ENCODE measurements at places on chromosomes 1 and 21.

DNA sequence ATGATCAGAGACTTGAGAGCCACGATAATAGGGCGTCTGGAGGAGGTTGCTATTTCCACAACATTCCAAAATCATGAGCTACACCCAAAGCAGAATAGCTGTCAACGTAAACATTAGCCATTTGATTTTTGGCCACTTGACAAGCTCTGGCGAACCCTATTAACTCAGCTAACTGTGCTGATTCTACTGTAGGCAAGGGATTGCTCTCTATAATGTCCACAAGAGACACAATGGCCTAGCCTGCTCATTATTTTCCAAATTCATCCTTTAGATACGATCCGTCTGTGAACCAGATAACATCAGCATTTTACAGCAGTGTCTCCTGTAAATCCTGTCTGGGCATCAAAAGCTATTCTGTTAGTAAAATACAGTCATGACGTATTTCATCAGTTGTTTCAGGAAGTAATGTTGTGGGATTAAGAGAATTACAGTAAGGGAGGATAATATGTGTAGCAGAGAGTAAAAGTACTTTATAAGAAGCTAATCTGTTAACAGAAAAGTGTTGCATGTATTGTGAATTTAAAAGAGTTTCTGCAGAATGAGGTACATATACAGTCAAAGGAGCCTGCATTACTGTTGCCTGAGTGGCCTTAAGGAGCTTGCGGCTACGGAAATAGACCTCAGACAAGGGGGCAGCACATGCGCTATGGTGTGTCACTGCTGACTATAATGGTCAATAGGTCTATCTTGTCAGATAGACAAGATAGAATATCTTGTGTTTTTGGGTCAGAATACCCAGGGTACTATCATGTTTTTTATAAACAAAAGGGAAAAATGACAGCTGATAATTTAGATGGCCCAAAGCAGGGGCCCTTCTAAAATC is 44.9 kb upstream of the TINAGL1 start:
- DNase-seq: no peak

DNA sequence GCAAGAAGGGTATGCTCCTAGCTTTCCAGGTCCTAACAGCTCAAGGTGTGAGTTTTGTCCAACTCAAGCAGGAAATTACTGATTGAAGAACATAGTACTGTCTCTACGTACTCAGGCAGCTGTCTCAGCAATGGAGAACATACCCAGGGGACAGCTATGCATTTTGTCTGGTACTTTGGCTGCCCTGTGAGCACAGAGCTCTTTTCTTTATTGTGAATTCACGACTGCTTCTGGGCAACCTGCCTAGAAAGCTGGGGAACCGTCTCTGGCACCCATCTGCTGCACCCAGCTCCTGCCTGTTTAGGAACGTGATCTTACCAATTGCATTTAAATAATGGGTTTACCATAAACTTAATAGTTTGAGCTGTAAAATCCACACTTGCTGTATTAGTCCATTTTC is 258.1 kb downstream of the HHAT start:
- no peak for DNase-seq

DNA sequence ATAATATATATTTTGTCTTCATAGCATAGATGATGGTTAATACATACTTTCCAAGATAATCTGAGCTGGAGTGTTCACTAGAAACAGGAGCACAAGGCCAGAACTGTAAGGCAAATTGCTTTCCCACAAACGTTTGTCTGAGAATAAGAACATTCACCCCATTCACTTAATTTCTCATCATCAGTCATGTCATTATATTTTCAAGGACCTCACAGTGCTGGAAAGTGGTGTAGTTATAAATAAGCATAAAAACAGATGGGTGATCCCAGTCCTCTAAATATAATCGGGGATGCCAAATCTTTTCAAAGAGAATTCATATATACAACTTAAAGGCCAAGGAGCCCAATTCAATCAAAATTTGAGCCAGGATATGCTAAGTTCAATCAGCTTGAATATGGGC is 8.4 kb downstream of the PRRX1 start:
- no peak for DNase-seq

GRCh38 chr1:30516485-30516858 is 206.9 kb downstream of the MATN1 start:
- DNase-seq: no peak

DNA sequence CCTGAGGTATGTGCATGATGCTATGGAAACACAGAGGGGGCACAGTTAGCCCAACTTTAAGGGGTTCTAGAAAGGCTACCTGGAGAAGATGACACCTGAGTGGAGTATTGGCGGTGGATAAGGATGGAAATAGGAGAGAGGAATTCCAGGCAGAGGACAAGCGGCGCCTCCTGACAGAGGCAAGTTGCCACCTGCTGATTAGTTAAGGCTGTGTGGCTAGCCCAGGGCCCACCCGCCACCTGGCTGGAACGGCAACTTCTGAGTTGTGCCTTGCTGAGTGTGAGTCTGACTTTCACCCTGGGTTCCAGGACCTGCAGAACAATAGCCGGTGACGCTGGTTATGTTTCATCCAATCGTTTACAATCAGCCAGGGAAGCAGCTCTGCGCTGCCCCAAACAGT is 126.9 kb upstream of the LMO4 start:
- DNase-seq: no peak

- DNase-seq: no peak
Measured at GRCh38 chr1:56686169-56686568, 41.1 kb downstream of the PRKAA2 start.

DNA sequence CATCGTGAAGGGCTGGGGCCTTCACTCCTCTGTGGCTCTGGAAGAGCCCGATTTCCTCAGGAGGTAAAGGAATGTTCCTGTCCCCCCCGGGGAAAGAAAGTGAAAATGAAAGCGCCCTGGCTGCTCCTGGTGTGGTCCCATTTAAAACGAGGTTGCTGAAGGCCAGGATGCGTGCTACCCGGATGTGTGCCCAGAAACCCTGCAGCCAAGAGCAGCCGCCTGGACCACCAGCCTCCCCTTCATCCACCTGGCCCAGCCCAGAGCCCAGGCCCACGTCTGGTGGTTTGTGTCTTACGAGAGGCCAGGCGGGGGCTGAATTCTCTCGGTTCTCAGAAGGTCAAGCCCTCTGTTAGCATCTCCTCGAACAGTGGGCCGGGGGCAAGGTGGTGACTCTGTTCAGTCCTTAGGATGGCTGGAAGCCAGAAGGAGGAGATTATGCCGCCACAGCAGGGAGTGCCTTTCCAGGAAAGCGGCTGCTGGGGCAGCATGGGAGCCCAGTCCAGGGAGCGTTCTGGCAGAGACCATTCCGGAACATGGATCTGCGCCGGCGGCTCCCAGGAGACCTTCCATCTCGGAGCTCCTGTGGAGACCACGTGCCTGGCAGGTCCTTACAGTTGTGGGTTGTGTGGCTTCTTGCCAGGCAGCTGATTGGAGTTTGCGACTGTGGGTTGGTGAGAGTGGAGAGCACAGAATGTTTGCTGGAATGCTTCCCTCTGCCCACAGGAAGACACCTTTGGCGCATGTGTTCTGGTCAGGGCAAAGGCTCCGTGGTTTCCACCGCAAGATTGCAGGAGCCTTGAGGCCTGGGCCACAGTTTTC is 1.4 kb downstream of the GUK1 start:
- peak; percentile 65 for DNase-seq

GRCh38 chr1:77642196-77642595 is 40.3 kb downstream of the ZZZ3 start:
- no peak for DNase-seq

GRCh38 chr1:98086796-98087441 is 166.1 kb upstream of the DPYD start:
- no peak for DNase-seq

DNA sequence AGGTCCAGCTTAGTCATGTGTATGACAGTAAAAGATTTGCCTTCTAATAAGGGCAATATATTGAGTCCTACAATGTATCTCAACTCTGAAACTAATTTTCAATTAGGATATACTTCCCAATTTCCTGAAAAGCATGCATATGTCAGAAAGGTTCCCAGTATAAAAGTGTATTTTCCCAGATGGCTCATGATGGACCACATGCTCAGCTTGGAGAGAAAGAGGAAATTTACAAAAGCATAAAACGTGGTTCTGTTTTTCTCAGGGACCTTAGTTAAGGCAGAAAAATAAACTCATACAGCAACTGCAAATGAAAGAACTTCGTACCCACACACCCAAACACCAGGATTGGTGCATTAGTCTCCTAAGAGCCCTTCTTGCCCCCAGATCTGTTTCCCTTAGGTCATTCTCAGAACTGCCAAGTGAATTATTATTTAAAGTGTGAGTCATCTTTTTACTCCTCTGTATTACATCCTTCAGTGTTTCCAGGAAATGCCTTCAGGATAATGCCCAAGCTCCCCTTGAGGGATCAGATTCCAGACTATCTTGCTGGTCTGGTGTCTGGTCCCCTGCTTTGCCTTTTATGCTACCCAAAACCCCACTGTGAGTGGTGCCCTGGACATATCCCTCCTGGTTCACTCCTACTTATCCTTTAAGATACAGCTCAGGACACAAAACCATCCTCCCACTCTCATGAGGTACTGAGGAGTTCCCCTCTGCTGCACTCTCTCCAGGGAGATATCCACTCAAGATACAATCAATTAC is 57.4 kb downstream of the SSX2IP start:
- DNase-seq: no peak

- DNase-seq: peak; percentile 97
Measured at GRCh38 chr1:179025125-179025974, at the start of gene FAM20B. TSS of gene FAM20B (plus strand) at chr1:179025894. CDS start at chr1:179043848, 17,954 bp downstream.

DNA sequence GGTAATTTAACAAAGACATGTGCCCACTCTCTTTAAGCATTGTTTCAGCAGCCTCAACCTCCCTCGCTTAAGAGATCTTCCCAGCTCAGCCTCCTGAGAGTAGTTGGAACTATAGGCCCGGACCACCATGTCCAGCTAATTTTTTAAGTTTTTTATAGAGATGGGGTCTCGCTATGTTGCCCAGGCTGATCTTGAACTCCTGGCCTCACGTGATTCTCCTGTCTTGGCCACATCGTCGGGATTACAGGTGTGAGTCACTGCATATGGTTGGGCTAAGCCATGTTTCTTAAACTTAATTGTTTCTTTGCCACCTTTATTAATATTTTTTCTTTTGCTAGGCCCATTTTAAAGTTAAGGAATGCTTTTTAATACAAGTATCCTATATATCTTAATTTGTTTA is 18.6 kb upstream of the AGPAT3 start:
- no peak for DNase-seq

DNA sequence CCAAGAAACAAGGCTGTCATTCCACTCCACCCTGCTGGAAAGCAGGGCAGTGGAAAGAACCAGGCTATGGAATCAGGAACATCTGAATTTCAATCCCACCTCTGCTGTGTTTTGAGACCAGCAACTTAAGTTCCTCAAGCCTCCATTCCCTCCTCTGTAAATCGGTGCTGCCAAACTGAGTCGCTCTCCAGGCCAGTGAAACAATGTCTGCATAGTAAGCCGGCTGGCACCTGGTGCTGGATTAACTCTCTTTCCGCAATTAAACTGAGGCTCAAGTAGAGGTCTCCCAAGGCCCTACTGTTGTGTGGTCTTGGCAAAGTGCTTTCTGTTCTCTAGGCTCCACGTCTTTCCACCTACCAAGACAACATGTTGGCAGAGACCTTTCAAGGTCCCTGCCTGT is 65.3 kb downstream of the SSBP3 start:
- no peak for DNase-seq

DNA sequence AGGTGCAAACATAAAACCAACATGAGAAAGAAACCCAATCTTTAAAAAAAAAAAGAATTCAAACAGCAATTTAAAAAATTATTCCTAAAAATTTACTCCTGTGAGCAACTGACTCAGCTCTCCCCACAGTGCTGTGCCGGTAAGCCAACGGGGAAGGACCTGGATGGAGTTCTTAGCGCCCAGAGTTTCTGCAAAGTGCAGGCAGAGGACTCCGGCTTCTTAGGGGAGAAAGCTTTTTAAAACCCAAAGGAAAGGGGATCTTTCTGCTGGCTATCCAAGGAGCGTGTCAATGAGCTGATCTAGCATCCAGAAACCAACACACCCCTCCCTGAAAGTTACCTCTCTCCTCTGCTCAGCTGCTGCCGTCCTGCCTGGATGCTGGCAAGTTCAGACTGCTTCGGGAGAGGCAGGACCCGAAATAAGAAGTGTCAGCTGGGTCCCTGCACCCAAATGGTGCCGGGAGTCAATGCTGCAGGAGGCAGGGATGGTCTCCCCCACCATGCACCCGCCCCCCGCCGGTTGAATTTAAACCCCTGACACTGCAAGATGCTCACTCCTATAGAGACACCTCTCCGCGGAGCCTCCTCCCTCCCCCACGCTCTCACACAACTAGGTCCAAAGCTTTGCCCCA is 32.2 kb upstream of the H6PD start:
- no peak for DNase-seq

GRCh38 chr1:94180650-94181049 is 56.7 kb downstream of the ARHGAP29 start:
- no peak for DNase-seq

DNA sequence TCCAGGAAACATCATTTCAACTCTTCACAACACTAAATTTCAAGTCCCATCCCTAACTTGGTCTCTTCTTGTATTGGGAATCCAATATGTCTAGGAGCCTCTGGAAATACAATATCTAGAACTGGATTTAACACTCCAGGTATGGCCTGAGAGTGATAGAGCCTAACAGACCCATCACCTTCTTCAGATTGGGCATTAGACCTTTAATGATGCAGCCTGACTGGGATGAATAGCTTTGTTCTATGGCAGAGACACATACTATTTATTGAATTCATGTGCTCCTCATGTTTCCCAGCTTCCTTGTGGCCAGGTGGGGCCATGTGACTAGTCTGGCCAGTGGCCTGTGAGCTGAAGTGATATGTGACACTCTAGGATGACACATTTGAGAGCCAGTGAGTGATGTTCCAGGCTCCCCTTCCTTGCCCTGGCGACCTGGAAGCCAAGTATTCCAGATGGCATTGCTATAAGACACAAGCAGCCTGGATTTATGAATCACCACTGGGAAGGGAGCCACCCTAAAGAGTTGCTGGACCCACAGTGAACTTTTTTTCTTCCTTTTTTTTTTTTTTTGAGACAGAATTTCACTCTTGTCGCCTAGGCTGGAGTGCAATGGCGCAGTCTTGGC is 31.0 kb upstream of the POU3F1 start:
- no peak for DNase-seq

Measured in GM19239 (cell line).